A549 treated with CpdA at 1 μM for 4 hours (cell line): ENCODE measurements at places on chromosomes 11 and 22. TPM values are rescaled to one million over a fixed set of nuclear protein-coding genes. Genes with fewer than 3 reads are reported as not detected.

The SEPTIN5 gene
- 7.8 to 10.4 TPM (median 8.7 TPM) in 5 replicates for total RNA-seq

The SLC5A1 gene
- 0.03 TPM in 1 of 5 replicates, not detected in the others for total RNA-seq

The F2 gene
- total RNA-seq = 1.9 to 2.6 TPM (median 2.1 TPM) in 5 replicates

The MPPED1 gene
- total RNA-seq = 0.02 to 0.06 TPM in 2 of 5 replicates, not detected in the others

The LMO2 gene
- 0.50 to 0.91 TPM (median 0.62 TPM) in 5 replicates for total RNA-seq

The OR2AG2 gene
- 0.01 to 0.13 TPM in 2 of 5 replicates, not detected in the others for total RNA-seq

The PLEKHA7 gene
- total RNA-seq = 14.1 to 19.2 TPM (median 17.2 TPM) in 5 replicates

The KCTD14 gene
- 1.6 to 2.2 TPM (median 1.9 TPM) in 5 replicates for total RNA-seq

The TMEM109 gene
- total RNA-seq = 99.5 to 133 TPM (median 128 TPM) in 5 replicates

The TSPO gene
- 126 to 234 TPM (median 202 TPM) in 5 replicates for total RNA-seq

The NRXN2 gene
- total RNA-seq = 0.03 to 0.30 TPM (median 0.12 TPM) in 5 replicates

The TBX10 gene
- not detected in 5 replicates for total RNA-seq

The SMC1B gene
- total RNA-seq = 0.02 to 0.04 TPM in 2 of 5 replicates, not detected in the others

The LRRC10B gene
- 0.08 to 0.20 TPM (median 0.16 TPM) in 5 replicates for total RNA-seq

The MPZL3 gene
- 0.23 to 0.60 TPM (median 0.38 TPM) in 5 replicates for total RNA-seq

The DCHS1 gene
- total RNA-seq = 0.09 to 0.14 TPM (median 0.11 TPM) in 5 replicates

The PRR33 gene
- total RNA-seq = 0.02 TPM in 1 of 5 replicates, not detected in the others

The TBC1D10A gene
- total RNA-seq = 9.2 to 12.7 TPM (median 12.4 TPM) in 5 replicates

The LRRC4C gene
- not detected in 5 replicates for total RNA-seq

The PLAAT2 gene
- total RNA-seq = 0.23 to 0.35 TPM in 2 of 5 replicates, not detected in the others

The PIK3IP1 gene
- 1.2 to 1.9 TPM (median 1.3 TPM) in 5 replicates for total RNA-seq

The ABTB2 gene
- total RNA-seq = 16.9 to 26.3 TPM (median 23.9 TPM) in 5 replicates

The GAS2 gene
- 0.67 to 1.4 TPM (median 0.93 TPM) in 5 replicates for total RNA-seq

The RFPL1 gene
- not detected in 5 replicates for total RNA-seq

The GDPD4 gene
- not detected in 5 replicates for total RNA-seq

The PKNOX2 gene
- not detected in 5 replicates for total RNA-seq

The CCDC188 gene
- total RNA-seq = not detected in 5 replicates

The HEPHL1 gene
- total RNA-seq = not detected in 5 replicates
